ENCODE measurements at places on chromosomes 5 and 9.

GRCh38 chr5:76805821-76806505 is 12.9 kb upstream of the F2RL1 start:
- DNase-seq, result no peak

DNA sequence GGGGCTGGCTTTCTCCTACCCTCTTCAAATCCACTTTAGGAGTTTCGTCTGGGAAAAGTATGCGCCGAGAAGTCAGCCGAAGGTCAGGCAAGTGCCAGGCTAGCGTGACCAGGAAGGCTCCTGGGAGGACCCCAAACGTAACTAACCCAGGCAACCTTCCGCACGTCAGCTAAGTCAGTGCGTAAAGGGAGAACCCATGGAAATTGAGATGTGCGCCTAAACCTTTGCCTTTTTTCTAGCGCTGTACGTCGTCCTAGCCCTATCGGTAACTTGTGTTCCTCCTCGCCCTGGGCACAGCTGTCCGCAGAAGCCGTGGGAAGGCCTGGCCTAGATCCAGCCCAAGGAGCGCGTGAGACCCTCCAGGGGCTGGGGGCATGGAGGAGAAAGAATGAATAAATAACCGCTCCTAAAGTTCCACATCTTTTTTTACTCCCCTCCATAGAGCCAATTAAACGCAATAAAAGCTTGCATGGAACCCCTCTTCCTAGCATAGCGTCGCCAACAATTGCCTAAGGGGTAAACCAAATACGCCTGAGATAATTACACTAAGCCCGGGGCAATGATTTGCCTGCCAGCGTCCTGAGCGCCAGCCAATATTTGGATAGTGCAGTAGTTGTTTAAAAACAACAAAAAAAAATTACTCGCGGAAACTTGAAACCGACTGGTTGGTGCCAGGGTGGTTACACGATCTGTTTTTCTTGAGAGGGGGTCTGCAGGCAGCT is 4.0 kb upstream of the FOXB2 start:
- DNase-seq, result no peak

- DNase-seq, result no peak
Observed at GRCh38 chr5:53318303-53318702, 162.1 kb upstream of the FST start.

- no peak for DNase-seq
Observed at GRCh38 chr9:116162241-116162781, 8.7 kb downstream of the PAPPA start.

DNA sequence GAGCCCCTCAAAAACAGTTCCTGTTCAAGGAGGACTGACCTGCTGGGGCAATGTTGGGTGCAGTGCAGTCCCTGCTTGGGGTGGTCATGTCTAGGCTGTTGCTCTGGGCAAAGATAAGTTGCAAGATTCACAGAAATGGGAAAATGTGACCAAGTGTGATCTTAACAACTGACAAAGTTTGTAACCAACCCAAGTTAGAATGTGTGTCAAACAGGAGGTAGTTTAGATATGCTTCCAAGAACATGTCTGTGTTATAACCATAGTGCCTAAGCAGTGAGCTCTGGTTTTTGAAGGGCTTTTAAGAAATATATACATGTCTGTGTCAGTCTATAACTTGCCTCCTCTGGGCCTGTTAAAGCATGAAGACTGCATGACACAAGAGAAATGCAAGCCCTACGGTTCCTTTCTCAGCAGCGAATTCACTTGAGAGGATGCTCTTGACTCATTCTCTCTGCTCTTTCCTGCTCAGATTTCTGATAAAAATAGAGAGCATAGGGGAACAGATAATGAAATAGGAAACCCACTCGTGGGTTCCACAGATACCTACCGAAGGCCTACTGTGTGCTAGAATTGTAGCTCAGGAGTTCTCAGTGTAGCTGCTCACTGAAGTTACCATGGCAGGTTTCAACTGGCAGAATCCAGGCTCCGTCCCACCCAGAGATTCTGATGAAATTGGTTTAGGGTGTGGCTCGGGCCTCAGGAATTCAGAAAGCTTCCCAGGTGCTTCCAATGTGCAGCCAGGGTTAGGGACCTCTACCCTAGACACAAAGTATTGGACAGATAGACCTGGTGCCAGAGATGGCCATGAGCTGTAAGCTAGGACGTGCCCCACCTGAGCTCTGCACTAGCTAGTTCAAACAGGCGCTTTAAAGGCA is 52.4 kb downstream of the ARHGEF37 start:
- DNase-seq, result no peak

DNA sequence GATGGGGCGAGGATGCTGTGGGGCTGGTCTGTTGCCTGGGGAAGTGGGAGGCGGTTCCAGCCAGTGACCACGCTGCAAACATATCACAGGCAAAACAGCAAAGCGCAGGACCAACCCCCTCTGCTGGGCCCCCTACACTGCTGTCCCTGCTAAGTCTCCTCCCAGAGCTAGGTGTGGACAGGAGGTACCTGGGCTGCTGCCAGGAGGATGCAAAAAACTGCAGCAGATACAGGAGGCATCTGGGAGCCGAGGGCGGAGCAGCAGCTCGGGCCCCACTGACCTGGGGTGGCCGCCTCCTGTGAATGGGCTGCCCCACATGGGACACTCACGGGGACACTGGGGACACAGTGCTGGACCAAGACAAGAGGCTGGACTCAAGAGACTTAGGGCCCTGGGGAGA is 48.0 kb upstream of the PHYKPL start:
- DNase-seq, result no peak

DNA sequence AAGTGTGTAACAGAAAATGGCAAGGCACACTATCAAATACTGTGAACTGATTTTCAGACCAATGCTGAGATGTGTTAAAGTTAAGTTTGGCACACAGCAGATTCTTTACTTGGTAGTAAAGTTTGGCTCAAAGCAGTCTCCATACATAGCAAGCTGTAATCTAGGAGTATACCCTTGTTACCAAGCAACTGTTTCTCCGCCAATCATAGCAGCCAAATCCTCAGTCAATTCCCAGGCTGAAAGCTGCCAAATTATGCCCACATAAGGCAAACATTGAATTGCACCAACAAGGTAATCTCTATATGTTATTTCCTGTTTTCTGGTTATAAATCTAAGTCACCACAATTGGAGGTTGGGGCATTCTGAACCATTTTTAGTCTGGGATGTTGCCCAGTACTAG is 345.7 kb downstream of the DEPDC1B start:
- no peak for DNase-seq

- no peak for DNase-seq
Observed at GRCh38 chr5:83034528-83035207, 42.5 kb downstream of the TMEM167A start.

- DNase-seq, result no peak
Observed at GRCh38 chr9:114224247-114224610, 68.9 kb downstream of the COL27A1 start.

DNA sequence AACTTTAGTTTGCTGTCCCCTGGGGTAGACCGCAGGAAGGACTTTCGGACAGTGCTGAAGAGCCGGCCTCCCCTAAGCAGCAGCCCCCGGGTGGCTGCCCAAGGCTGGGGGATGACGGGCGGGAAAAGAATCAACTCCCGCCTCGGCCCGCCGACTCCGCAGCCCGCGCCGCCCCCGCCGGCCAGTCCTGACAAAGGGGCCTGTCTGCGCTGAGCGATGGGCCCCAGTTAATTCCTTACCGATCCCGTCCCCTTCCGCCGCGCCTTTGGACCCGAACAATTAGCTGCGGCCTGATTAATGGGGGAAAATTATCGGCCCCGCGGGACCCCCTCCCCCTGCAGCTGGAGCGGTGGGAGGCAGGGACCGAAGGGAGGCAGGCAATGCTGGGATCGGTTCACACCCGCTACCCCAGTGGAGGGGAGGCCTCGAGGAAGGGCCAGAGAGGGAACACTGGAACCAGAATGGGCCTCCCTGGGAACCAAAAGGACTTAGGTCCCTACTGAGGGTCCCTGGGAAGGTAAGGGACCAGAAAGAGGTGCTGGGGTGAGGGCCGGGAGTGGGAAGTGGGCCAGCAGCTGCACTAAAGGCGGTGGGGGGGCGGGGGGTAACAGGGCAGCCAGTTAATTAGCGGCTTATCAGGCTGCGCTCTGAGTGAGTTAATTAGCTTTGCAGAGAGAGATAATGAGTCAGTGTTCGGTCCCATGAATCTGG is 4.2 kb downstream of the ARID3C start:
- no peak for DNase-seq

- DNase-seq, result no peak
Observed at GRCh38 chr9:82555031-82555430, 507.9 kb downstream of the RASEF start.

GRCh38 chr9:97630591-97630990 is 2.6 kb downstream of the TSTD2 start:
- DNase-seq, result no peak

DNA sequence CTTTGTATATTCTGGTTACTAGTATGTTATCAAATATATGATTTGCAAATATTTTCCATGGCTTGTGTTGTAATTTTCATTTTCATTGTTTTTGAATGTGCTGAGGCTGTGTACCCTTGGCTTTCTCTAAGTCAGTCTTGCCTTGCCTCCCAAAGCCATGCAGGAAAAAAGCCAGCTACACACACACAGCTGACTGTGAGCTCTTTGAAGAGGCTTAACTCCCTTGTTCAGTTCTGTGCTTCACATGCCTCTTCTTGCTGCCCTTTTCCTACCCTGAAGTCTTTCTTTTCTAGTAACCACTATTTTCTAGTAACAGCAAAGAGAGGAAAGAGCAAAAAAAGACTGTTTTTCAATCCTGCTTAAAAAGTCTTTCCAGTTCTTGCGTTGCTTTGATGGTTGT is 53.9 kb downstream of the KCNN2 start:
- DNase-seq, result no peak

- DNase-seq, result no peak
Observed at GRCh38 chr5:158840193-158840592, 259.5 kb downstream of the EBF1 start.

- DNase-seq, result no peak
Observed at GRCh38 chr5:179190851-179191505, 130.8 kb downstream of the ZNF354C start.

GRCh38 chr9:130042406-130042884 is 544 bp downstream of the FNBP1 start:
- DNase-seq, result no peak

- DNase-seq, result no peak
Observed at GRCh38 chr5:54146916-54147315, 163.5 kb downstream of the ARL15 start.

- peak; percentile 84 for DNase-seq
Observed at GRCh38 chr9:98790842-98791607, 5.3 kb downstream of the ANKS6 start.

DNA sequence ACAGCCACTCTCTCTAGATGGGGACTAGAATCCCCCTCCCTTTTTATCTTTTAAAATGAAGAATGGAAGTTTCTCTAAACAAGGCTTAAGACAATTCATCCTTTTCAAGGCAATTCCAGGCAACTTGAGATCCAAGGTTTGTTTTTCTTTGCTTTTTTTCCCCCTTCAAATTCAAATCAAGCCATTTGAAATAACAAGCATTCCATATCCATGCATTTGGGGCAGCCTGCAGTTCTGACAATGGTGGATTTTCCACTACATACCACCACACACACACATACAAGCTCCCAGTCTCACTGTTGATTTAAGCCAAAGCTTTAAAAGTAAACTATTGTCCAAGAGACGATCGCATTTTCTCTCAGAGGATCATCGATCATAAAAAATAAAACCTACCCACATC is 424 bp downstream of the INSYN2B start:
- DNase-seq, result no peak

DNA sequence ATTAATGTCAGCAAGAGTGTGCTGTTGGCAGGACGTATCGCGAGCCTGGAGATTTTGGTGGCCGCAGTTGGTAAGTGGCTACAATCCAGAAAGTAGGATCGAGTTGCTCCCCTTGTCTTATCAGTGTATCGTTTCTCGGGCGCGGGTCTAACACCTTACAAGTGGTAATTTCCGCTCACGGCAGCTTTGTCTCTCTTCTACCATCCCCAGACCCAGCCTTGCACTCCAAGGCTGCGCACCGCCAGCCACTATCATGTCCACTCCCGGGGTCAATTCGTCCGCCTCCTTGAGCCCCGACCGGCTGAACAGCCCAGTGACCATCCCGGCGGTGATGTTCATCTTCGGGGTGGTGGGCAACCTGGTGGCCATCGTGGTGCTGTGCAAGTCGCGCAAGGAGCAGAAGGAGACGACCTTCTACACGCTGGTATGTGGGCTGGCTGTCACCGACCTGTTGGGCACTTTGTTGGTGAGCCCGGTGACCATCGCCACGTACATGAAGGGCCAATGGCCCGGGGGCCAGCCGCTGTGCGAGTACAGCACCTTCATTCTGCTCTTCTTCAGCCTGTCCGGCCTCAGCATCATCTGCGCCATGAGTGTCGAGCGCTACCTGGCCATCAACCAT is 1.1 kb downstream of the PTGER4 start:
- DNase-seq, result peak; percentile 78

- DNase-seq, result no peak
Observed at GRCh38 chr5:148938522-148938882, 112.1 kb downstream of the ADRB2 start.

Measured in stimulated activated effector memory CD8-positive, alpha-beta T cell treated with anti-CD3 and anti-CD28 coated beads, Interleukin-12 subunit alpha, Interleukin-12 subunit beta, amount 100 ng/mL, for 72 hours (primary cell).